NCI-H1436 treated with DMSO at 0.1 percent for 48 hours (cell line): ENCODE measurements at places on chromosomes 16 and 17.

DNA sequence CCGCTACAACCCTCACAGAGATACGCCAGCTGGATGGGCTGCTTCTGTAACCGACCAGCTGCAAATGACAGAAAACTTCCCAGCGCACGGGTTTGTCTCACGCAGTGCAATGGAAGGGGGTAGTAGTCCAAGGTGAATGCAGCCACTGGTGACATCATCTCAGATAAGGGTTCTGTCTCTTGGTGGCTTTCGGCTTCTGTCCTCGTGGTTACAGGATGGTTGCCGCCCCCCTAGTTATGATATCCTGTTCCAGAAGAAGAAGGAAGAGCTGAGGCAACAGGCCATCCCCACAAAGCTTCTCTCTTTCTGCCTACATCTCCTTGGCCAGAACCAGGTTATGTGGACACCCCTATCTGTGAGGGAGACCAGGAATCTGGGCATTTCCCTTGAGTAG is 40.3 kb upstream of the BAHCC1 start:
- no peak for DNase-seq

DNA sequence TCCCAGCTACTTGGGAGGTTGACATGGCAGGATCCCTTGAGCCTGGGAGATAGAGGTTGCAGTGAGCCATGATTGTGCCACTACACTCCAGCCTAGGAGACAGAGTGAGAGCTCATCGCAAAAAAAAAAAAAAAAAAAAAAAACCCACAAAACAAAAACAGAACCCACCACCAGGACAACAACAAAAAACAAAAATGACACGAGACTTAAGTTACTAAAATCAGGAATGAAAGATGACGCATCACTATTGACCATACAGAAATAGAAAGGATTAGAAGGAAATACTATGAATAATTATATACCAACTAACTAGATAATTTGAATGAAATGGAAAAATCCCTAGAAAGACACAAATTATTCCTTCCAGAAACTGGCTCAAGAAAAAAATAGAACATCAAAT is 432.4 kb upstream of the PMFBP1 start:
- DNase-seq = no peak

DNA sequence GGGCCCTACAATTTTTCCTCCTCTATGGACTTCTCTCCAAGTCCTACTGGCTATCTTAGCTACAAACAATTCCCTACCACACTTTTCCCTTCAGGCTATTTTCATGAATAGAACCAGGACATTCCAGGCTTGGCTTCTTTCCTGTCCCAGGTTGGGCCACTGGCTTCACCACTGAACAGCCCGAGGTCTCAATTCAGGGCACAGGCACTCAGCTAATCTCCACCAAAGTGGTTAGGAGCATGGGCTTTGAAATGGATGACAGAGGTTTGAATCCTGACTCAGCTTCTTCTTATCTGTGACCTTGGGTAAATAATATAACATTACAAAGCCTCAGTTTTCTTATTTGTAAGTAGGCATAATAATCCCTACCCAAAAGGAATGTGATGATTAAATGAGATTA is 50.9 kb upstream of the ZNF629 start:
- DNase-seq = no peak

- no peak for DNase-seq
Observed at GRCh38 chr17:28381141-28381825, 9.8 kb downstream of the SARM1 start.

- DNase-seq = no peak
Observed at GRCh38 chr17:444879-445454, 92.4 kb upstream of the RPH3AL start.

DNA sequence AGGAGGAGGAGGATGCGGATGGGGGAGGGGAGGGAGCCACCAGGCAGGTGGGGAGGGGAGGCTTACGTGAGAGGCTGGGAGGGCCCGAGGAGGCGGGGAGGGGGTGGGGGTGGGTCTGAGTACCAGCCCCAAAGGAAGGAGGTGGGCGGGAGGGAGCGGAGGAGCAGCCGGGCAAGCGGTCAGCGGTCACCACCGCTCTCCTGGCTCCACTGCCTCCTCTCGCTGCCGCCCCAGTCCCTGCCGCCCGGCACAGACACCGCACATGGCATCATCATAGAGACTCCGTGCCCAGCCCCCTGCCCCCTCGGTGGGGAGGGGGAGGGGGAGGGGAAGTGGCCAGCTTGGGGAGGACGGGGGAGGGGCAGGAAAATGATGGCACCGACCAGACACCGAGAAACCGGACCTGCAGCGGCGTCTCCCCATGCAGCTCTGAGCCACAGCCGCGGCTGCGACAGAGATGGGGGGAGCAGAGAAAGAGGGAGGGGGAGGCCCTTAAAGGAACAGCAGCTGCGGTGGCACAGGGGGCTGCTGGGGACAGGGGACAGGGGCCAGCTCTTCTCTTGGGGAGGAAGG is at the start of gene TLCD3B:
TSS of gene TLCD3B (minus strand) at position 431 of the 573 bp plus-strand sequence. CDS start 744 bp downstream, outside the sequence.
- DNase-seq = no peak

- no peak for DNase-seq
Observed at GRCh38 chr17:41010441-41010840, 1.5 kb upstream of the KRTAP3-1 start.

- DNase-seq = no peak
Observed at GRCh38 chr17:67772679-67773078, 52.6 kb upstream of the BPTF start.

GRCh38 chr16:22122239-22122638 is 29.9 kb downstream of the VWA3A start:
- DNase-seq = no peak

DNA sequence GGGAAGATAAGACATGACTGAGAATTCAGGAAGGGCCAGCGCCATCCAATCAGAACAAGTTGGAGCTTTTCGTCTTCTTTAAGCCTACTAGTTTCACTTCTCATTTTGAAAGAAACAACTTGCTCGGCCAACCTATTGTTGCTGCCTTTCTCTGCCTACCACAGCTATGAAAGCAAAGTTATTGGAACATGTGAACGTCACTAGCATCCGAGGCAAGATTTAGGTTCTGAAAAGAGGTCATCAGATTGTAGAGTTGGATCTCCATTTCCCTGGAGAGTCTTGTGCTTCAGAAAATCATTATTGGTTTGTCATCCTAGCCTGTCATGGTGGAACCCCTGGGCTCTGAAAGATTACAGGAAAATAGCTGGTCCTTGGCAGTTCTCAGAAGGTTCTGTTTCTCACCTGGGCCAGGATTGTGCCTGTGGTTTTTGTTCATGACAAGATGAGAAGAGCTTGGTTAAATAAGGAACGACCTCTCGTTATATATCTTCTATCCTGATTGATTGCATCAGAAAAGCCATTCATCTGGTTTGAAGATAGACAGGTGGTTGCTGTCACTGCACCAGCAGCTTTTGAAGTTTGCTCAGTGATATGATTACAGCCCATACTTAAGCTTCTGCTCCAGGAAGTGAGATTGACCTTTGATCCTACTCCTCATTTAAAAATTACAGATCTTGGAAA is 25.3 kb downstream of the CDH13 start:
- DNase-seq = no peak

GRCh38 chr17:40017422-40018080 is 2.3 kb downstream of the CSF3 start:
- DNase-seq = no peak

DNA sequence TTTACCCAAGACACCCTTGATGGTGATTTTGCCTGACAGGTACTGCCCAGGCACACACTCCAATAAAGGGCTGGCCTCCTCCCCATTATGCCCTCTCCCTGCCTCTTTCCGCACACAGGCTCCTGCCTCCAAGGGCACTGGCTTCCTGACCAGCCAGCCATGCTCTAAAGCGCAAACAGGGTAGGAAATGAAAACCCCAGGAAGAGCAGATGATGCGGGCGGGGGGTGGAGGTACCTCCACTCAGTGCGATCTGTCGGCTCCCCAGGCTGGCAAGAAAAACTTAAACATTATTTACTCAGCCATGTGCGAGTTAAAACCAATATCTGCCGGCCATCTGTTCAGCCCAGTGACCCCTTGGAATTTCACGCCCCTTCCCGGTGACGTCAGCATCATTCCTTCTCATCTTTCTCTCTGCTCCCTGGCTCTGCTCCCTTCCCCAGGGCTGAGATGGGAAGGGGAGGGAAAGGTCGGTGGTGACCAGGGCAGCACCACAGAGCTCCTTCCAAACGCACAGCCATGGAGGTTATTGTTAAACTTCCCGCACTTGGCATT is 262.5 kb downstream of the CBLN1 start:
- no peak for DNase-seq

DNA sequence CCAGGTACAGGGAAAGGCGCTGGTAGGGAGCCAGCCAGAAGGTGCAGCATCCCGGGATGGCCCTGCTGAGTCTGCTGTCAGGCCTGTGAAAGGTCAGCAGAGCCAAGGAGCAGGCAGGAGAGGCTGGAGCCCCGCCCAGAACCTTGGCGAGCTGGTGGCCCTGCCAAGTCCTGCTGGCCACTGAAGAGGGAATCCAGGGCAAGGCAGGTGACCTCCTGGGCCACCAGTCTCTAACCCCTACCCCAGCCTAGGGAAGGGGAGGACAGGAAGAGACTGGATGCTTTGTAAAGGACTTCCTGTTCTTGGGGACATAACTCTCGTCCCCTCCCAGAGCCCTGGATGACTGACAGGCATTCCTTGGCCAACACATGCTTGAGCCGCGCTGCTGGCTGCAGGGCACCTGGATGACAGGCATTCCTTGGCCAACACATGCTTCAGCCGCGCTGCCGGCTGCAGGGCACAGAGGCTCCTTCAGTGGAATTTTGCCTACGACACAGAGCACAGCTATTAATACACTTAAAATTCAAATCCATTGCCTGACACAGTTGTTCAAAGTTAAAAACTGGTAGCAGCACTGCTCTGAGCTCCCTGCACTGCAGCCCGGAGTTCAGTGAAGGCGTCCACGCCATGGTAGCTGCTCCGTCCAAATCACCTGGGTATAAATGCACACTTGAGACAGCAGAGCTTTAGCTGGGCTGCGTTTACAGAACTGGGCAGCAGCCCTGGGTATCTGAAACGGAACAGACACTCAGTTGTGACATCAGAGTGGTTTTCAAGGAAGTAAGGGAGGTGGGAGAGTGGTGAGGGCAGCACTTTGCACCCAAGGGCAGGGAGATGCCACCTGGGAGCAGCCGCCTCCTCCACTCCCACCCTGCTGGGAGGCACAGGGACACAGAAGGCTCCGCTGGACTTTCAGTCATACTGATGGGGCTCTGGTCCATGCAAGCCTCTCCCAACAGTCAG is 2.0 kb upstream of the BRICD5 start:
- no peak for DNase-seq

GRCh38 chr17:69643686-69644085 is 229.2 kb downstream of the MAP2K6 start:
- DNase-seq = no peak

DNA sequence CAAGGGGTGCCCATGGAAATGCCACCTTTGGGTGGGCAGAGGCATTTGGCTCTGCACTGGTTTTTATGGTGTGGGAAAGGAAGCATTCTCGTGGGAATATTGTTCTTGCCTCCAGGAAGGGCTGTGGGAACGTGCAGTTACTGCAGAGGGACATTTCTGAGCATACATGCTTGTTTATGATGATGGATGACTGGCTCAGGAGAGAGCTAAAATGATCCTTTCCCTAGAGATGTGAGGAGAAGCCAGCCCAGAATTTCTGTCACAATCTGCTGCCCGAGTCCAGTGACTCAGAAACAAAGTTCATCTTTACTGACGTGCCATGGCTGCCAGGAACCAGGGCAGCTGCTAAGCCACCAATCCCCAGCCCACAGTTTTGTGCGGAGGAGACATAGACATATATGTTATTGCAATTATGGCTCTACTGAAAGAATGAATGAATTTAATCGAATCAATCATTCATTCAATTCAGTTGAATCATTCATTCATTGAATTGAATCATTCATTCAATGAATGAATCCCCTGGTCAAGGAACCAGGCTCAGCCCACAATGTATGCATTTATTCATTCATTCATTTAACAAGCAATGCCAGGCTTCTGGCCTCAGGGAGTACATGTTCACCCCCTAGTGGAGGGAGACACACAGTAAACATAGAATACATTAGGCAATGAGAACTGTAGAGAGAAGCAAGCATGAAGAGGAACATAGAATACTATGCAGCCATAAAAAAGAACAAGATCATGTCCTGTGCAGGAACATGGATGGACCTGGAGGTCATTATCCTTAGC is 414.4 kb upstream of the HSBP1 start:
- DNase-seq = no peak

GRCh38 chr17:83176623-83177583 is 97.5 kb downstream of the METRNL start:
- DNase-seq = no peak

DNA sequence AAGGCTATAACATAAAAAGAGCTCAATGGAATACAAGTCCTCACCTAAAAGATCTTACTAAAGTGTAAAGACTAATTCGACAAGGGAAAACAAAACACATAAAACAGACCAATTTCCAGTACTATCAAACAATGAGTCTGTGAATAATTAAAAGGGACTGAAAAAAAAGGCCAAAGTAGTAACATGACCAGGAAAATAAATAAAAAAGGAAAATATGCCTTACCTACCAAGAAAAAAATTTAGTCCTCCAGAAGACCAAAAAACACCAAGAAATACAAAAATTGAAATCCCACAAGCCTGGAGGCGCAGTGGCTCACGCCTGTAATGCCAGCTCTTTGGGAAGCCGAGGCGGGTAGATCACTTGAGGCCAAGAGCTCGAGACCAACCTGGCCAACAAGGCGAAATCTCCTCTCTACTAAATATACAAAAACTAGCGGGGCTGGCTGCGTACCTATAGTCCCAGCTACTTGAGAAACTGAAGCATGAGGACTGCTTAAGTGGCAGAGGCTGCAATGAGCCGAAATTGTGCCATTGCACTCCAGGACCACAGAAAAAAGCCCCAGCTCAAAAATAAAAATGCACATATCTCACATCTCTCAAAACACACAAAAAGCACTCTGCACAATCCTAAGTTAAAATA is 60.8 kb downstream of the TEX14 start:
- no peak for DNase-seq

- no peak for DNase-seq
Observed at GRCh38 chr16:74625500-74626350, 18.8 kb upstream of the GLG1 start.

DNA sequence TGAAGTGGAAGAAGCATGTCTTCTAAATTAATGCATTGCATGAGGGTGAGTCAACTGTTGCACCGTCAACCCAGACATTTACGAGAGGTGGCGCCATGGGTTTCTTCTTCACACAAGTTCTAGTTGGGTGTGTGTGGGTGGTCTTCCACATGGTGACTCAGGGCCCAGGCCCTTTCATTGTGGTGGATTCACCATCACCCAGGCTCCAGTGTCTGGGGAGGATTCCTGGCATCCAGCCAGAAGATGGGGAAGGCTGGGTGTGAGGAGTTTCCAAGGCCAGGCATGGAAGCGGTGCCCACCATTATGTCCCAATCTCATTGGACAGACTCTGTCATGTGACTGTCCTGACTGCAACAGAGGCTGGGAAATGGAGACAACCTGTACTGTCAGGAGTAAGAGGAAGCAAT is 21.4 kb upstream of the JPH3 start:
- no peak for DNase-seq

- DNase-seq = no peak
Observed at GRCh38 chr16:85354686-85355514, 242.6 kb upstream of the CIBAR2 start.

DNA sequence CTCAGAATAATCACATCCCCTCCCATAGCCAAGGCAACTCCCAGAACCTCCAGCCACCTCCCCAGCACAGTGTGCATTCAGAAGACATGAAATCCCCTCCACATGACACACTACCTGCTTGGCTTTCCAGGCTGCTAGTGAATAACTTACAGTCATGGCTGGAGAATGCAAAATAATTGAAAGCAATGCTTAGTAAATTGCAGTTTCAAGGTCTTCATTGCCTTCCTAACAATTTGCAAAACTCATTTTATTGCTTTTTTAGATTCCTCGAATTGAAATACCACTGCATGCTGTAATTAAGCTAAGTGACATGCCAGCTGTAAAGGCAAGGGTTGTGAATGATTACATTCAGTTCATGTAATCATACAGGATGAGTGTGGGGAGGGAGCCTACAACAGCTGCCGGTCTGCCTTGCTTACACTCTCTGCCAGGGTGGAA is 29.0 kb upstream of the HOXB13 start:
- no peak for DNase-seq
